Stomach (tissue), 19 donors: ENCODE measurements at places on chromosomes 1 and 21. TPM values are rescaled to one million over a fixed set of nuclear protein-coding genes. Genes with fewer than 3 reads are reported as not detected.

The ROR1 gene
- 14.7 TPM for total RNA-seq

The UBL4B gene
- not detected for total RNA-seq

The FNDC10 gene
- not detected for total RNA-seq

The PGBD2 gene
- total RNA-seq: 1.8 TPM

The C1orf210 gene
- 4.3 TPM for total RNA-seq

The GBP2 gene
- 21.0 TPM for total RNA-seq

- H3K27me3 ChIP-seq: no peaks in the 10 kb centered on the region
- H3K27ac ChIP-seq: no peak overlapping the region
- peaks cover 8% of the 10 kb centered on the region for H3K4me1 ChIP-seq
- no peak for DNase-seq
- H3K4me3 ChIP-seq: no peak overlapping the region
Observed at GRCh38 chr1:98384461-98385141, 276.9 kb upstream of the SNX7 start.

GRCh38 chr1:67316180-67316902 is 8.7 kb downstream of the IL12RB2 start:
- no peak overlapping the region for H3K4me3 ChIP-seq
- no peaks in the 10 kb centered on the region for H3K36me3 ChIP-seq
- no peak overlapping the region for H3K27ac ChIP-seq
- H3K27me3 ChIP-seq: no peaks in the 10 kb centered on the region
- H3K4me1 ChIP-seq: no peaks in the 10 kb centered on the region

DNA sequence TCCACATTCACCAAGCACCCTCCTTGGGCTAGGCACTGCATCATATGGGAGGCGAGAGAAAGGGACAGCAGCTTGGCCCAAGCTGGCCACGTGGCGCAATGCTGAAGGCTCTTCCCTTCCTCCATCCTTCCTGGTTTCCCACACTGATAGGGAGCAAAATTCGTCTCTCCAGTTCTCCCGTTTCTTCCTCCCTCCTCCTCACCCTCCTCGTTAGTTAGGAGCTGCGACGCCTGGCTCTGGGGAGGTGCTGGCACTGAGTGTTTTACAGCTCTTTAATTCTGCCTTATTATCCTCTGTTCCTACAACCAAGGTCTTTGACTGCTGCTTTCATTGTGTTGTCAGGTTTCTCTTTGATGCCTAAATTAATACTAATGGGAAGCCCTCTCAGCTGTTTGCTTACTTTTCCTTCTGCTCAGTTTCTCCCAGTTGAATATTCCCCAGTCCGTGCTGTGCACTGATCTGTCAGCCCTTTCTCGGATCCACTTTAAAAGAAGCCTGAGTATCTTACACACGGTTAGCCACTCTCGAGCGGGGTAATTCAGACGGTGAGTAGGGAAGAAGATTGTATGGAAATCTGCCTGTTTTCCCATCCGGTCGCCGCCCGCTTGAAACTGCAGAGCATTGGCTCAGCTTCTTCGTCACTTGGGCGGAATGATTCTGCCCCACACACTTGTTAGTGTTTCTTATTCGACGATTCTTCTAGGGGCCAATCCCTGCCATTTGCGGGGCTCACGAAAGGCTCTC is 56.2 kb upstream of the SMYD2 start:
- peak overlapping the region; percentile 41 for H3K4me3 ChIP-seq
- no peaks in the 10 kb centered on the region for H3K36me3 ChIP-seq
- H3K4me1 ChIP-seq: no peaks in the 10 kb centered on the region

DNA sequence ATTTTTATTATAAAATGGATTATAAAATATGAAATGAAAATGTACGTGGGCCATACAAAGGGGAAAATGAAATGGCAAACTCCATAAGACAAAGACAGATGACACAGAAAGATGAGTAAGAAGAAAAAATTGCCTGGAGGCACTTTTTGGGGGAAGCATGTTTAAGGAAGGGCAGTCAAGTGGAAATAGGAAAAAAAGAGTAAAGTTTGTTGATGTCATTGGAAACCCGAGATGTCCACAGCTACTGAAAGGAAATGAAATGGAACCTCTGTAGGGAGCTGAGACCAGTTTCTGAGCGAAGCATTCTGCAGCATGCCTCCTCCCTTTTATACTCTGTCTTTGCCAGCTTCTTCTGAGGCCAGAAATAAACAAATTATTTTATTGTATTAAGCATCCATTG is 203.4 kb upstream of the UBE2U start:
- no peaks in the 10 kb centered on the region for H3K4me1 ChIP-seq
- H3K27me3 ChIP-seq: no peaks in the 10 kb centered on the region
- H3K27ac ChIP-seq: no peak overlapping the region
- DNase-seq: no peak

DNA sequence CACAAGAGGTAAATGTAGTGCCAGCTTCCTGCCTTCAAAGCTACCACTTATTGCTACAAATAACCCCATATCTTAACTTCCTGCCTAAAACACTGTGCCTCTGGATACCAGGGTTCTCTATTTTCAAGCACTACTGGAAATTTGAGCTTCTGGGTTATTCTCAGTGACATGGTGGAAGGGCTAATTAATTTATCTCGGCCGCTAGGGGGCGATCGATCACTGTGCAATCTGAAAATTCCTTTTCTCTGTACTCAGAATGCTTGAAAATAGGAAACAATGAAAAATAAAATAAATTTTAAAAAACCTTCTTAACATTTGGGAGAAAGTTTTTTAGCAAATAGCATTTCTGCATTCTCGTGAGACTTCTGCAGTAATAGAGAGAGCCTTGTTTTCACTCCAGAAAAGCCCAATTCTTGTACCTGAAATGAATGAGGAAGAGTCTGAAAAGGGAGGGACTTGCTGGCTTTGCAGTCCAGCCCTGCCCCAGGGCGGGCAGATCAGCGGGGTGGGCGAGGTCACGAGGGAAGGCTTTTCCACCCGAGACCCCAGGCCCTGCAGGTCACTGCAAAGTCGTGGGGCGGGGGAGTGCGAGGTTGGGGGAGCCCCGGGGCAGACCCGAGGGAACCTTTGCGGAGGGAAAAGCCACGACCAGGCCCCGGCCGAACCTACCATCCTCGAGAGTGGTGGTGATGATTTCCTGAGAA is 276.7 kb downstream of the PCP4 start:
- no peak overlapping the region for H3K27ac ChIP-seq
- no peak overlapping the region for H3K4me3 ChIP-seq
- H3K27me3 ChIP-seq: no peaks in the 10 kb centered on the region
- no peaks in the 10 kb centered on the region for H3K4me1 ChIP-seq
- no peaks in the 10 kb centered on the region for H3K36me3 ChIP-seq

DNA sequence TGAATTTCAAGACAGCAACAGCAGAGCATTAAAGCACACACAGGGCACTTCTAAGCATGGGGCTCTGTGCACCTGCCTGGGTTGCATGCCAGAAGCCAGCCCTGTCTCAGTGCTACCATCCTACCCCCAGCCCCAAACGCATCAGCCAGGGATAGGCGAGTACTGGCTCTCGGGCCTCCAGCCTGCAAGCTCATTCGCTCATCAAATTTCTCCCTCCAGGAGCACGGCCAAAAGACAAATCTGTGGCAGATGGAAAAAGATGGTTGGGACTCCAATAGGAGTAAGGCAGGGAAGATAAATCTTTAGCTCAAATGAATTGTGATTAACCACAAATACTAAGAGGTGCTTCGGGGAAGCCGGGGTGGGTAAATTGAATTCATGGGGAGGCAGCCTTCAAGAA is 189.6 kb downstream of the KAZN start:
- H3K4me3 ChIP-seq: no peak overlapping the region
- no peaks in the 10 kb centered on the region for H3K27me3 ChIP-seq
- no peak overlapping the region for H3K27ac ChIP-seq
- DNase-seq: peak; percentile 36

DNA sequence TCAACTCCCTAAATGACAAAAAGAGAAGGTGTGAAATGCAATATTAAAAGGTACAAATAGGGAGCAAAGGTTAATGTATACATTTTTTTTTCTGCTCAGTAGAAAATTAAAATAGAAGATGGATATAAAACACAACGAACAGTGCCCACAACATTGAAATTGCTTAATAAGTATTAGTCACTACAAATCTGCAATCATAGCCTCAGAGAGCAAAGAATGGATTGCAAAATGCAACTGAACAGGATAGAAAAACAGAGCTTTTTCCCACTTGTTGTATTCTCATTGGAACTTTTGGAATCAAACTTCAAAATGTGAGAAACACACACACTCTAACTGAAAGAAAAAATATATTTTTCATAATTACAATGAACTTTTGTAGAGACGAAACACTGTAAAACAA is 552.2 kb upstream of the NCAM2 start:
- no peak for DNase-seq
- H3K4me3 ChIP-seq: no peak overlapping the region
- no peaks in the 10 kb centered on the region for H3K27me3 ChIP-seq
- H3K4me1 ChIP-seq: no peaks in the 10 kb centered on the region
